Stimulated activated CD8-positive, alpha-beta memory T cell treated with anti-CD3 and anti-CD28 coated beads, Interleukin-4, amount 100 ng/mL, for 24 hours (primary cell): ENCODE measurements at places on chromosomes 3 and 15.

DNA sequence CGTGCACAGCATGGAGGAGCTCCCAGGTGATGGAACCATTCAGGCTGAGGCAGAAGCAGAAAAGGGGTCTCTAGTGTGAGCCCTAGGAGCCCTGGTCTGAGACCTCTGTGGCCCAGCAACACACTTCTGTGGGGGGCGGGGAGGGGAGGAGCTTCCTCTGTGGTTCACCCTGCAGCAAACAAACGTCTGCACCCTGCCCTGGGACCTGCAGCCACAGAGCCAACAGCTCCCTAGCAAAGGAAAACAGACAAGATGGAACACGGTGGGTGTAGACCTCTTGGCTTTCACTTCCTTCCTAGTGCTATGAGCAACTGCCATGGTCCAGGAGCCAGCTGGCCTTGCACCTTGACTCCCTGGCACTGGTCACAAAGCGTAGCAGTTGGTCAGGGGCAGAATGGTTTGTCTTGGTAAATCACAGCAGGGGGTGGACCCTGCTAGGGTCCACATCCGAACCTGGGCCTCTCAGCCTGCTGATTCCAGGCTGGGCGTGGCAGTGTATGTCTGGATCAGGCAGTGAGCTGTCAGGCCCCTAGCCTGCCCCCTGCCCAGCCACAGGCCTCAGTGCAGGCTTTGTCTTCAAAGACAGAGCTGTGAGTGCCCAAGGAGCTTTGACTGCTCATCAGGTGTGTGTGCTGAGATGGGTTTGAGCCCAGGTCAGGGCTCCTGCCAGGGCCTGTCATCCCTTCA lies 6.7 kb downstream of the AMIGO3 start:
- no peak for DNase-seq

GRCh38 chr15:74176262-74177214 lies 3.0 kb downstream of the ISLR start:
- no peak for DNase-seq

DNA sequence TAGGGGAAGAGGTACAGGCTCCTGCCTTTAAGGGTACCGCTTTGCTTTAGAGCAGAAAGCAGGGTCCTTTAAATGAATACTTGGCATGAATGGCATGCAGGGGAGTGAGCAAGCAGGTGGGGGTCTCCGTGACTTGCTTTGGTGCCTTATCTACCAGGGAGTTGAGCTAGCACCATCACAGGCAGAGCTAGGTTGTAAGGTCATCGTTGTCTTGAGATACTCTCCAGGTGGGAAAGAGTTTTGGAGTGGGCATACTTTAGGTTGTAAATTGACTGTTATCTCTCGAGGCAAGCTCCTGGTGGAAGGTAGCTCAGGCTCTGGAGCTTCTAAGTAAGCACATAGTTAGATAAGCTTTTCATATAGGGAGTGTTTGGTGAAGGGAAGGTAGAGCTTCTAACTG lies 5.6 kb downstream of the GASK1A start:
- DNase-seq: no peak

DNA sequence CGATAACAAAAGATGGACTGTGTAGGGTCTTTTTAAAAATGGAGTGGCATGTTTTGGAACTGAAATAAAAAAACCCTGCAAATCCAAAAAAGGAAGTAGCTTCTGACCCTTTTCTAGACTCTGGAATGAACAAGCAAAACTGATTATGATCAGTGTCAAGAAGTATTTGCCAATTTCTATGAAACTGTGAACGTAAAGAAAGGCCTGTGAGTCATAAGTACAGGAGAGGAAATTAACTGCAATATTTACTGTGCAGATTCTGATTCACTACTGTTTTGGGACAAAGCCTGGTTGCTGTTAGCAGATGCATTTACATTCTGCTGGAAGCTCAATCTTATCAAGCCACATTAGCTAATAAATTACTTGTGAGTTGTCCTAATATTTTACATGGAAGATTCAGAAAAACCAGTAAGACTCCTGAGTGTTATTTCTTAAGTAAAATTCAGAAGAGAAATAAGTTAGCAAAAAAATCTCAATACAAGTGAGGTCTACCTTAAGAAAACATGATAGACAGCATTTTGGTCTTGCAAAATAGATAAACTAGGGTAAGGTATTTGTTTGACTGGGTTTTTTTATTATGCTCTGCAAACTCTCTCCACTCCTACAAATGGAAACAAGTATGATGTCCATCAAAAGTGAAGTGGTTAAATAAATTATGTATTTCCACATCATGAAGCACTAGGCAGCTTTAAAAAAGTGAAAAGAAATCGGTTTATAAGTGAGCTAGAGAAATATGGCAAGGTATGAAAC lies 90.2 kb upstream of the LMOD3 start:
- no peak for DNase-seq

- no peak for DNase-seq
Measured at GRCh38 chr3:187299611-187300010, 8.1 kb upstream of the MASP1 start.

GRCh38 chr15:22806664-22807063 lies 20.2 kb downstream of the NIPA1 start:
- DNase-seq: no peak

DNA sequence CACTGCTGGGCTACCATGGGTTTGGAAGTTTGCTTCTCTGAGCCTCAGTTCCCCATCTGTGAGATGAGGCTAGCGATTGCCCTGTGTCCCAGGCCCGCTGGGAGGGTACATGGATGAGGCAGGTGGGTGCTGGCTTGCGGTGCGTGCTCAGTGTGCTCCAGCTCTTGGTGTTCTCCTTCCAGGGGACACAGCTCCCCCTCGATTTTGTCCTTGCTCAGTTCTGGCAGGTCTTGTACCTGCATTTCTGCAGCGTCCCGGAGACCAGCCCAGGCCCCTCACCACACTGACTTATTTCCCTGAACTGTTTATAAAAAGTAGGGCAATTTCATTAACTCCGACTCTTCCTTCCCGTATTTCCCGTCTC lies 95.4 kb downstream of the TBC1D2B start:
- no peak for DNase-seq

- DNase-seq: no peak
Measured at GRCh38 chr3:124057420-124057819, 65.5 kb upstream of the ROPN1 start.

DNA sequence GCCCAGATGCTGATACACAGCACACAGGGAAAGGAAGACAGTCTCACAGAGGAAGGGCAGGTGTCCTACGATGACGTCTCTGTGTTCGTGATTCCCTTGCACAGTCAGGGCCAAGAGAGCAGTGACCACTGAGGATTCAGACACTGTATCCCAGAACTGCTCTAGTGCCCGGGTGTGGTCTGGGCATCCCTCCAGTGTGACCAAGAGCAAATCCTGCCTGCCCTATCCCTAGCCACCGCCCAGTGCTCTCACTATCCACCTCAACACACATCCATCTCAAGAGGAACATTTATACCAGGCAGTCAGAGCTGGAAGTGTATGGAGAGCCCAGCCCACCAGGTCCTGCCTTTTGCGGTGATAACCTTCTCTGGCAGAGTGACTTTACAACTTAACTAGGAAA lies 4.1 kb downstream of the PPM1M start:
- no peak for DNase-seq

DNA sequence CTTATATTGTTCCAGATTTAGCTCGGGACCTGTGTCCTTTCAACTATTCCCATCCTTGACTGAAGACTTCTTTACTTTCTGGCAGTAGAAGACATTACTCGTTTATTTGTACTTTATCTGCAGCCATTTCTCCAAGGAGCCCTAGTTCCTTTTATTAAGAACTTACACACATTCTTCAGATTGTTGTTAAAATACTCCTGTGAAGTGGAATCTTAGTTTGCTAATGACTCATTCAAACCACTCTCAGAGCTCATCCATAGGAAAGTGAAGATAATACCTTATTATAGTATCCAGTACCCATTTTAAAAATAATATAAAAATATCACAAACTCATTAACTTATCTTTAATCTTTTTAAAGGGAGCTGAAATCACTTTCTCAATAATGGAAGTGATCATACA lies 63.5 kb downstream of the C3orf70 start:
- no peak for DNase-seq

DNA sequence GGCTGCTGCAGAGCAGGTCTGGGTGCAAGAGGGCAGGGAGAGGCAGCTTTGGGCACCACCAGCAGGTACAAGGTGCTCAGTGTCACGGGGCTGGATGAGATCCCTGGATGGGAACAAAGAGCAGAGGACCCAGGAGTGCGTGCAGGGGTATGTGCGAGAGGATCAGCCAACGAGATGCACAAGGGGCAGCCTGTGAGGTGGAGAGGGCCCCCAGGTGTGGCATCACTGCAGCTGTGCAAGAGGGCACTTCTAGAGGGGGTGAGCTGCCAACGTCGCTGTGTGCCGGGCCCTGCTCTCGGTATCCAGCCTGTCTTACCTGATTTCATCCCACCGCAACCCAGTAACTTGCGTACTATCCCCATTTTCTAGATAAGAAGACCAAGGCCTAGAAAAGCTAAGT lies 67.3 kb upstream of the SNRPA1 start:
- DNase-seq: no peak

GRCh38 chr3:114494498-114494897 lies 200.7 kb downstream of the TIGIT start:
- no peak for DNase-seq

DNA sequence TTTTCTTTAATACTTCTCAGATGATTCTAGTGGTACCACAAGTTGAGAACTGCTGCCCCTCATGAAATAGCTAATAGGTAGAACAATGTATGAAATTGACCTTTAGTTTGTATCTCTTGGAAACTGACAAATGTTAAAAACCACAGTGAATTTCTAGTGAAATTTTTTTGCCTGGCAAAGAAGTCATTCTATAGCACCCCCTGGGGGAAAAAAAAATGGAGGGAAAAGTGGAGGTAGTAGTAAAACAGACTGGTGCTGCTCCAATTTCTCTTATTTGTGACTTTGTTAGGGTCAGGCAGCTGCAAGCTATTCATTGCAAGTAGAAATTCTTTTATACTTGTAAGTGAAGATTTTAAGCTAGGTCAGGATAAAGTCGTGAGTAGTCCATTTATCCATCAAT lies 605.0 kb downstream of the NLGN1 start:
- no peak for DNase-seq

DNA sequence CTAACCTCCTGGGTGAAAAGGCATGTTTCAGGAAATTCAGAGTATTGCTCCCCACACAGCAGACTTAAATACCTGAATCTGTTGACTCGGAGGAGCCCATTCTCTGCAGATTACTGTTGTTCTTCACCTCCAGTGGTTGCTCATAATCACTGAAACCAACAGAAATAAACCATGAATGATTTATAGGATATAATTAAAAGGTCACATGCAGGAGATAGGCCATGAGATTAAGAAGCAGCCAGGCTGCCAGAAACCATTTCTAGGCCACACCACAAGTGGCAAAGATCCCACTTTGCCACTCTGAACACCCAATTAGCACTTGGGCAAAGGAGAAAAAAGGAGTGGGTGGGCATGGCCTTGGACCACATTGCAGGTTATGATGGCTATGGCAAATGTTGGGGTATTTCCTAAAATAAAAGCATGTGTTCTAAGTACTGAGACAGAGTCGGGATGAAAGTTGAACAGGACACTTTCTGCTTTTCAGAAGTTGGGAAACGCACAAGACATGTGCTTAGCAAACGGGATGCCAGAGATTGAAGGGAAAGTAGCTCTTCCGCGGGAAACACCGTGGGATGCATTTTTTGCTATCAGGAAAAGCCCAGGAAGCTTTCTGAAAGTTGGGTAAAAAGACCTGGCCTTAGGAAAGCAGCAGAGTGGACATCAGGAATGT lies 1.5 kb downstream of the CDC25A start:
- DNase-seq: no peak

GRCh38 chr3:59936472-59936871 lies 886.6 kb upstream of the CFAP20DC start:
- no peak for DNase-seq
